ENCODE measurements at places on chromosomes 13 and 19.

DNA sequence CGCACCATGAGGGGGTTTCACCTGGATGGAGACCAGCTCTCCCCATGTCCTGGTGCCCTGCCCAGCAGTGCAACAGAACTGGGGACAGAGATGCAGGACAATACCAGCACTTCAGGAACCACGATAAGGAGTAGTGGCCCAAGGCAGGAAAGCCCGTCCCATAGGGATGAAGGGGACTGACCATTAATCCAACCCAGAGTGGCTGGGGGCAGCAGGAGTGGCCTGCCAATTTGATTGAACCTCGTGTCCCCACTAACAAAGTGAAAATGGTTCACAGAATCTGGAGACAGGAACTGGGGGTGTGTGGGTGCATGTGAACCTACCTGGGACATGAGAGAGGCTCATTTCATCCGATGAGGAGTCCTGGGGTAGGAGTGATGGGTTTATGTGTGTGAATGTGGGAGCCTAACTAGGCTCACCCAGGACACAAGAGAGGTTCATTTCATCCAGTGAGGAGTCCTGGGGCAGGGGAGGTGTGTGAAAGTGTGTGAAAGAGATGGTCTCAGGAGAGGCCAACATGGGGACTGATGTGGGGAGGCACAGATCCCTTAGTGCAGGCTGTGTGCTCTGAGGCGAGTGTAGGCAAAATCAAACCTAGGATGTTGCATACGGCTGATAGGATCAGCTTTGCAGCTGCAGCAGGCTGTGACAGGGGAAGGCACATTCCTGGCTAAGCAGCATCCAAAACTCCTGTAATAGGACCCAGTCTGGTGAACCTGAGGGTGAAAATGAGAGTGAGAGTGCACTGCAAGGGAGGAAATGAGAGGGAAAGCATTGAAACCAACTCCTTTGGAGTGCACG, 98.2 kb downstream of the ZNF429 start:
- DNase-seq: no peak

DNA sequence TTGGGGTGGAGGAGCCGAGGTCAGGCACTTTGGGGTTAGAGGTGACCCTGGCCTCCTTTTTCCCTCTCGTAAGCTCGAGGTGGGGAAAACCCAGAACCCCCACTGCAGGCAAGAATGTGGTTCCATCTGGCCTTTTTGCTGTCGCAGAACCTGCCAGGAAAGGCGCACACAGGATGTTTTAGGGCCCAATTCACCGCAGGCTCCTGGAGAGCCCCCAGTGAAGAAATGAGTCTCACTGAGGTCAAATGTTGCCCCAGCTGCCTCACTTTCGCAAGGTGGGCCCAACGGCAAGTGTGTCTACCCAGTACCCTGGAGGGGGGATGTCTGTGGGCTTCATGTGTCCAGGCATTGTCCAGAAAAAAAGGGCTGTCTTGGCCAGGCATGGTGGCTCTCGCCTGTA, 61.8 kb downstream of the PEX11G start:
- peak; percentile 61 for DNase-seq

- DNase-seq: peak; percentile 67
These were observed 16.5 kb upstream of the FOSB start for GRCh38 chr19:45451131-45451849.

GRCh38 chr13:113112893-113113845, 7.6 kb downstream of the F7 start:
- no peak for DNase-seq

DNA sequence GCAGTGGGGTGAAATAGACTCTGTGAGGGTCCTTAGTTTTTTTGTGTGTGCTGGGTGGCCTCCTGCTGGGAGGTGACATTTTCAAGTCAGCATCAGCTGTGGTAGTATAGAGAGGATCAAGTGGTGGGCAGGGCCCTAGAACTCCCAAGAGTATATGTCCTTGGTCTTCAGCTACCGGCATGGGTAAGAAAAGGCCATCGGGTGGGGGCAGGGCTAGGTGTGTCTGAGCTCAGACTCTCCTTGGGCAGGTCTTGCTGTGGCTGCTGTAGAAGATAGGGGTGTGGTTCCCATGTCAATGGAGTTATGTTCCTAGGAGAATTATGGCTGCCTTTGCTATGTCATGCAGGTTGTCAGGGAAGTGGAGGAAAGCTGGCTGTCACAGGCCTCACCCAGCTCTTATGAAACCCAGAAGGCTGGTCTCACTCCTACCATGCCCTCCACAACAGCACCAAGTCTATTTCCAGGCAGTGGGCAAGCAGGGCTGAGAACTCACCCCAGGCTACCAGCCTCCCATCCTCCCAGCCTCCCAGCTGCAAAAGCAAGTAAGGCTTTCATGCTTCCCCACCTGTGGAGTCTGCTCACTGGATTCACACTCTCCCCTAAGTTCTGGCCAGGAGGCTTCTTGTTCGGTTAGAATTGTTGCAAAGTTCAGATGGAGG, 130.6 kb upstream of the SOX1 start:
- no peak for DNase-seq

Measured in activated CD4-positive, alpha-beta memory T cell treated with anti-CD3 and anti-CD28 coated beads for 36 hours (primary cell).